A549 treated with dexamethasone at 1 μM for 4 hours (cell line): ENCODE measurements at places on chromosomes 11 and 22. TPM values are rescaled to one million over a fixed set of nuclear protein-coding genes. Genes with fewer than 3 reads are reported as not detected.

MPPED1 gene
- total RNA-seq, result not detected in 5 replicates

TBRG1 gene
- total RNA-seq, result 14.5 to 17.1 TPM (median 15.7 TPM) in 5 replicates

LAYN gene
- 3.5 to 4.6 TPM (median 3.6 TPM) in 5 replicates for total RNA-seq

PDGFB gene
- total RNA-seq, result 2.9 to 3.9 TPM (median 3.5 TPM) in 5 replicates

KRTAP5-2 gene
- not detected in 5 replicates for total RNA-seq

LDHA gene
- total RNA-seq, result 3,528 to 4,351 TPM (median 4,297 TPM) in 5 replicates

UBE4A gene
- total RNA-seq, result 9.3 to 13.2 TPM (median 11.6 TPM) in 5 replicates

LDHAL6A gene
- not detected in 5 replicates for total RNA-seq

MYO18B gene
- 0.02 to 0.08 TPM (median 0.05 TPM) in 5 replicates for total RNA-seq

TRIM49C gene
- total RNA-seq, result 0.05 to 0.07 TPM in 2 of 5 replicates, not detected in the others

SCN2B gene
- total RNA-seq, result not detected in 5 replicates

ARL2 gene
- 172 to 187 TPM (median 178 TPM) in 5 replicates for total RNA-seq

MMP8 gene
- not detected in 5 replicates for total RNA-seq

SRSF8 gene
- 17.2 to 18.9 TPM (median 17.9 TPM) in 5 replicates for total RNA-seq

CDPF1 gene
- 7.5 to 10.1 TPM (median 8.6 TPM) in 5 replicates for total RNA-seq

BATF2 gene
- 0.33 to 0.65 TPM (median 0.47 TPM) in 5 replicates for total RNA-seq

ADAMTS8 gene
- total RNA-seq, result 1.1 to 2.3 TPM (median 1.9 TPM) in 5 replicates

CD3D gene
- total RNA-seq, result not detected in 5 replicates

SIAE gene
- total RNA-seq, result 12.4 to 16.7 TPM (median 15.2 TPM) in 5 replicates

HEPHL1 gene
- not detected in 5 replicates for total RNA-seq

SEC14L6 gene
- not detected in 5 replicates for total RNA-seq

OR52A1 gene
- not detected in 5 replicates for total RNA-seq

ISX gene
- not detected in 5 replicates for total RNA-seq

E2F8 gene
- 5.4 to 6.9 TPM (median 6.1 TPM) in 5 replicates for total RNA-seq

BACE1 gene
- total RNA-seq, result 8.6 to 12.7 TPM (median 10.9 TPM) in 5 replicates

SAA4 gene
- not detected in 5 replicates for total RNA-seq

MMP3 gene
- total RNA-seq, result 0.46 to 0.47 TPM in 2 of 5 replicates, not detected in the others

LRP4 gene
- total RNA-seq, result 7.3 to 10.4 TPM (median 10.0 TPM) in 5 replicates

TAGLN gene
- 59.5 to 155 TPM (median 104 TPM) in 5 replicates for total RNA-seq

EMID1 gene
- total RNA-seq, result 0.19 to 0.54 TPM (median 0.23 TPM) in 5 replicates
